ENCODE measurements at places on chromosomes 4 and X.

DNA sequence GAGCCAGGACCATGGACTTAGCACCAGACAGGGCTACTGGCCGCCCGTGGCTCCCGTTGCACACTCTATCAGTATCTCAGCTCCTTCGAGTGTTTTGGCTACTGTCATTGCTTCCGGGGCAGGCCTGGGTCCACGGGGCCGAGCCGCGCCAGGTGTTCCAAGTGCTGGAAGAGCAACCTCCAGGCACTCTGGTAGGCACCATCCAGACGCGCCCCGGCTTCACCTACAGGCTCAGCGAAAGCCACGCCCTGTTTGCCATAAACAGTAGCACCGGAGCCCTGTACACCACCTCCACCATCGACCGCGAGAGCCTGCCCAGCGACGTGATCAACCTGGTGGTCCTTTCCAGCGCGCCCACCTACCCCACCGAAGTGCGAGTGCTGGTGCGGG, 1.6 kb downstream of the FAT4 start:
- DNase-seq = no peak

DNA sequence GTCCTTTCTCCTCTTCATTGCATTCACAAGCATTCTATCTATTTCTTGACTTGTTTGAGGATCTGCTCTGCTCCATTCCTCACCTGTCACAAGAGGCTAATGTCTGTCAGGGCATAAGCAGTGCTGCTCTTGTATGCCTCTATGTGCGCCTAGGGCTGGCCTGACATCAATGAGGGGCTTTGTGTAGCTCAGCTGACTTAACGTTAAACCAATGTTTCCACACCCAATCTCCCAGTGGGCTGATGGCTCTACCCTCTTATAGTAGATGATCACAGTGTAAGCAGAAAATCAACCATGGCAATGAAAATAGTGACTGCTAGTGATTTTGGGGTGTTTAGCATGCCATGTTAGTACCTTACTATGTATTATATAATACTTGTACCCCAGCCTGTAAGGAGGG, 139.0 kb downstream of the UNC5C start:
- no peak for DNase-seq

DNA sequence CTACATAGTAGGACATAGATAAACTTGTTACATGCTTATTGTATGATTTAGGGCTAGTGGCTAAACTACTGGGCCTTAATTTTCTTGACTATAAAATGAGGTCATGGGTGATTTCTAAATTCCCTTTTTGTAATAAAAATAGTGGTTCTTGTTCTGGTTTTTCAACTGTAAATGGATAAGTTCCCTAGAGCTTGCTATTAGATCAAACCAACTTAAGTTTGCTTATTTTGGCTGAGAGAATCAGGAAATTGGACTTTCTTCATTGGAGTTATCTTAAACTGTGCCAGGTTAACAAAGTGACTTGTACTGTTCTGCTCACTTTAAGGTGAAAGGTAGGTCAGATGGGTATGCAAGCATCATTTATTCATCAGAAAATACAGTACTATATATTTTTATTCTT, 78.3 kb downstream of the PDLIM5 start:
- no peak for DNase-seq

DNA sequence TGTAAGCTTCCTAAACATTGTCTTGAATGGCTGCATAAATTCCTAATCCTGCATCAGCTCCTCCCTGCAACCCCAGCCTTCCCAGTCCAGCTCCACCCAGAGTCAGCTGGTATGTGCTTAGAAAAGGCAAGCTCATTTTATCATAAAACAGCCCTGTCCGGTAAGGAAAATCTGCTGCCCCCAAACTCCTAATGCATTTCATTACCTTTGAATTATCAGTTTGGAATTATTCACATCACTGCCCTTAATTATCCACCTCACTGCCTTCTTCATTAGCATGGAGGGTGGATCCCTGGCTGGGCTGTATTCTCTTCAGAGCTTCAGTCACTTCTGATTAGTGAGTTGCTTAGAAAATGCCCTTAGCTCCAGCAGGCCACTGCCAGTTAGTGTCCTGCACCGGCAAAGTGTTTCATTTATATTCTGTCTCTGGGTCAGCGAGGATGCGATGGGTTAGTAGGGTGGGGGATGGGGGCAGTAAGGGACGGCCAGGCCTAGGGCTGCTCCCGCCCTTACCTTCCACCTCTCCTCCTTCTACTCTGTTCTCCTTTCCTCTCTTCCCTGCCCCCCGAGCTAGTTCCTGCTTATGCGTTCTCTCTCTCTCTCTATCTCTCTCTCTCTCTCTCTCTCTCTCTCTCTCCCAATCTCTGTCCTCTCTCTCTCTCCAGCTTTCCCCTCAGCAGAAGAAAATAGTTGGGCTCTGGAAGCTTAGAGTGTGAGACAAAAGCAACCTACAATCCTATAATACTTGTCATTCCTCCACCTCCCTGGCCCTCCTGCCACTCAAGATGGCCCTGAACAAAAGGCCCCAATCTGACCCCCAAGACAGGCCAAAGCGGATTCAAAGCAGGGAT, 174.8 kb upstream of the KLF3 start:
- no peak for DNase-seq

DNA sequence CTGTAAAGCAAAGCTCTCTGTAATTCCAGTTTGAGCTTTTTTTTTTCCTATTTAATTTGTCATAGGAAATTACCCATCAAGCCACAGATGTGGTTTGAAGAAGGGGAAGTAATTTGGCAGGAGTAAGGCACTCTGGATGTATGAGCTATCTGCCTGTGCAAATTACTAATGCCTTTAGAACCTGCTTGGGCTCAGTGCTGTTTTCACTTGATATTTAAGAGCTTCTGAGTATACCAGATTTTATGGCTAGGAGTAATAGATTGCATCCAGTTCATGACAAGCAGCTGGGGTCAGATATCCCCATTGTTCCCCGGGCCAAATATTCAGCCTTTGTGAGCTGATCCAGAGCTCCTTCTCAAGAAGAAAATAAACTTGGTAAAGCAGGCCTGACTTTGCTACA, 89.1 kb downstream of the DCAF8L2 start:
- DNase-seq = no peak

DNA sequence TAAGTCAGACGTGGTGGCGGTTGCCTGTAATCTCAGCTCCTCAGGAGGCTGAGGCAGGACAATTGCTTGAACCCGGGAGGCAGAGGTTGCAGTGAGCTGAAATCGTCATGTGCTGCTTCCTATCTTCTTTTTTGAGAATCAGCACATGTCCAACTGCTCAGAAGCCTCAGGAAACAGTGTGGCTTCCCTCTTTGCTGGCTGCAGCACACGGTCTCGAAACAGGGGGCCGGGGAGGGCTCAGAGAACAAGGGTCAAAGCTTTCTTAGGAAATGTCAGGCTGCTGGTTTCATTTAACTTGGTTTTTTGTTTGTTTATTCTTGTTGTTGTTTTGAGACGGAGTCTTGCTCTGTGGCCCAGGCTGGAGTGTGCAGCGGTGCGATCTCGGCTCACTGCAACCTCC, 31.3 kb downstream of the CRLF2 start:
- no peak for DNase-seq

GRCh38 chr4:48308901-48309300, 32.4 kb upstream of the SLAIN2 start:
- no peak for DNase-seq

- no peak for DNase-seq
These were observed 219.4 kb downstream of the SLC4A4 start for GRCh38 chr4:71558248-71558647.

- DNase-seq = no peak
These were observed 78.6 kb upstream of the RAPGEF2 start for GRCh38 chr4:159024266-159024665.

GRCh38 chr4:110501826-110502225, 25.9 kb downstream of the ENPEP start:
- DNase-seq = no peak
